ENCODE measurements at places on chromosomes 3 and 15.

GRCh38 chr15:91870876-91871537 is 17.5 kb downstream of the SLCO3A1 start:
- no peak for DNase-seq

GRCh38 chr3:11195721-11196332 is 41.5 kb downstream of the HRH1 start:
- DNase-seq = no peak

GRCh38 chr15:83943043-83943442 is 289.1 kb downstream of the ADAMTSL3 start:
- DNase-seq = no peak

DNA sequence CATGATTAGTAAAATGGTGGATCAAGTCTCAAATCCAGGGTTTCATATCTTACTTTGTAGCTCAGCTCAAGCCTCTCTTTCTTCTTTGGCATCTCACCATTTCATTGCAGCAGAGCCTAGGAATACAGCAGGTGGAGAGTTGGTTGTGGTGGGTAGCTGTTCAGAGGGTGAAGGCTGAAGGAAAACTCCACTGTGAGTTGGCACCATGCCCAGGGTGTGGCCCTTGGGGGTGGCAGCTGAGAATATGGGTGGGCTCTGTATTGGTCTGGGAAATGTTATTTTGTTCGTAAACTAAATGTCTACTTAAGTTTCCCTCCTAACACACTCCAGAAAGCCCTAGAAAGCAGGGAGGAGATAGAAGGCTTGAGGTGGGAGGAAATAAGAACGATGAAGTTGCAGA is 1.7 kb upstream of the MAP1A start:
- no peak for DNase-seq

DNA sequence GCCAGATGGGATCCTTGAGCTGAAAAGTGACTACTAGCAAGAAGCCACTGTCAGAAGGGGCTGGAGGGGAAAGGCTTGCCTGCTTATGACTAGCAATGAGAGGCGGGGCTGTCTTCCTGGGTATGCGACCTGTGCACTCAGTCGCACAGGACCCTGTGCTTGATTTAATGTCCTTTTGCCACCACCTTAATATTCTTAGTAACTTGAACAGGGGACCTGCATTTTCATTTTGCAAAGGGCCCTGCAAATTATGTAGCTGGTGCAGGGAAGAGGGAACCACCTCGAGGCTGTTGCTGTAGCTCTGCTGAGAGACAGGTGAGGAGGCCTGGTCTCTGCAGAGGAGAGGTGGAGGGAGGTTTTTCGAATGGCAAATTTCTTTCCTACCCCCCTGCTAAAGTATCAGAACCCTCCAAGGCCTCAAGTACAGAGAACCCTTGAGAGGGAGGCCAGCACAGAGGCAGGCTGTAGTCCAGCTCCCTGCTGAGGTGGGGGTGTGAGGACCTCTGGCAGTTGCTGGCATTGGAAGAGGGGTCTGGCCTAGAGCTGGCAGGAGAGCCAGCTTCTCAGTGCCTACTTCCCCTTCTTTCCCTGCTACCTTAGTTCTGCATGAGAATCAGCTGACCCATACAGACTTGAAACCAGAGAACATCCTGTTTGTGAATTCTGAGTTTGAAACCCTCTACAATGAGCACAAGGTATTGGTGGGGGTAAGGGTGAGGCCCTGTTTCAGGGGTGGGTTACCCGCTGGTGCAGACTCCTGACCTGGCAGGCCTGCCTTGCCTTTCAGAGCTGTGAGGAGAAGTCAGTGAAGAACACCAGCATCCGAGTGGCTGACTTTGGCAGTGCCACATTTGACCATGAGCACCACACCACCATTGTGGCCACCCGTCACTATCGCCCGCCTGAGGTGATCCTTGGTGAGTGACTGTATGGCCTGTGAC is 11.4 kb downstream of the CLK3 start:
- no peak for DNase-seq

DNA sequence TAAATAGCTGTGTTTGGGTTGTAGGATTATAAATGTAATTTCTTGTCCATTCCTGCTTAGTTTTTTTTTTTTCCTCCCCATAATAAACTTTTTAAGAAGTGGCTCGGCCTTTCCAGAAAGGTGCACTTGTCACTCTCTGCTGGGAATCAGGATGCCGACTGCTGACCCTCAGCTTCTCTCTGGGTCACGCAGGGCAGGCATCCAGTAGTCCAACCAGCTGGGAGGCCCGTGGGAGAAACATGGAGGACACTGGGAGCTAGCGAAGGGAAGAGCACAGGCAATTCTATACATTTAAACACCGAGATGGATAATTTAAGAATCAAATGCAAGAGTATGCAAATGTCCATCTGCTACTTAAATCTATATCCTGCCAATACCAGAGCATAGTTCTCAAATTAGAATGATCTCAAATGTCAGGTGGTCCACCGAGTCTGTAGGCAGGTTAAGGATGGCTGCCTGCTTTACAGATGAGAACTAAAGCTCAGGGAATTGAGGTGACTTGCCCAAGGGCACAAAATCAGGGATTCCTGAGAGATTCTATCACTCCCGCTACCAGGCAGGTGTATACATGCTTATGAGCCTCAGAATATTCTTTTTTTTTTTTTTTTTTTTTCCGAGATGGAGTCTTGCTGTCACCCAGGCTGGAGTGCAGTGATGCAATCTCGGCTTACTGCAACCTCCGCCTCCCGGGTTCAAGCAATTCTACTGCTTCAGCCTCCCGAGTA is 64.5 kb downstream of the DAPK2 start:
- DNase-seq = no peak

- DNase-seq = no peak
Observed at GRCh38 chr3:58386626-58387365, 46.8 kb downstream of the PDHB start.

- no peak for DNase-seq
Observed at GRCh38 chr3:182837855-182838454, 44.7 kb downstream of the ATP11B start.

GRCh38 chr3:50268703-50269451 is at the start of gene SEMA3B:
TSS of gene SEMA3B (plus strand) at chr3:50269147. CDS start at chr3:50269241, 94 bp downstream.
- DNase-seq = no peak

- no peak for DNase-seq
Observed at GRCh38 chr15:97461226-97461625, 499.3 kb upstream of the ARRDC4 start.

- no peak for DNase-seq
Observed at GRCh38 chr3:13415997-13416793, 3.9 kb downstream of the NUP210 start.

DNA sequence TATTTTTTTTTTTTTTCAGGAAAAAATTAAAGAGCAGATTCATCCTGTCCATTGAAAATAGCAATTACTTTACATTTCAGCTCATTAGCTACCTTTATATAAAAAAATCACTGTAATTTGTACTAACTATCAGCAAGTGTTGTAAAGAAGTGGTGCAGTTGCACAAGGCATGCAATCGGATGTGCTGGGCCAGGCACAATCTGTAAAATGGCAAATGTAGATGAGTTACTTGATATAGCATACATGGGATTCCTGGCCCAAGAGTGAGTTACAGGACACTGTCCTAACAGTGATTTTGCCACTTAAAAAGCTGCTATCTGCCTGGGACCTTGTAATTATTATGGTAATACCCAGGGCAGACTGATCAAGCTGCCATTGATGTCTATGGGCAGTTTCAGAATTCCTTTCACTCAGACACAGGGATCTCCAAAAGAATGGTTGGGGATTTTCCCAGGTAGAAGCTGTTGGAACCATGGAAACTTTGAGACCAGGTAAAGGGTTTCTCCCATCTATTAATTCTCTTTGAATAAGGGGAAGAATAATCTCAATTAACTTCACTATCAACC is 182.2 kb upstream of the ICE2 start:
- DNase-seq = no peak

- no peak for DNase-seq
Observed at GRCh38 chr3:105385819-105386508, 19.3 kb downstream of the ALCAM start.

DNA sequence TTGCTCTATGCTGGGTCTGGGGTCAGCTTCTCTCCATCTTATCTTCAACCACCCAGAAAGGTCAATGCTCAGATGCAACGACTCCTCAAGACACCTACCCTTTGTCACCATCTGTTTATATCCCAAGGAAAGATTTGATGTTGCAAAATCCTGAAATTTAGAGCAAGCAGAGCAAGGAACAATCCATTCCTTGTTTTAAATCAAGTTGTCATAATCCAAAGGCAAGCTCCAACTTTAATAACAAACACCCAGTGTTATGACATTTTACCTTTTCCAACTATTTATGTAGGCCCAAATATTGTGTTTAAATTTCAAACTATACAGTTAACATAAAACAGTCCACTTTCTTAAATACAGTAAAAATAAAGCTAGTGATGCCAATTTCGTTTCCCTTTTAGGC is 116.5 kb upstream of the LRIG1 start:
- DNase-seq = no peak

- DNase-seq = no peak
Observed at GRCh38 chr15:60392986-60393790, 4.6 kb downstream of the ANXA2 start.

GRCh38 chr3:114221165-114221880 is 16.1 kb downstream of the ZNF80 start:
- no peak for DNase-seq

- no peak for DNase-seq
Observed at GRCh38 chr15:98942431-98942830, 65.2 kb downstream of the PGPEP1L start.

GRCh38 chr3:60575718-60576272 is 675.5 kb downstream of the FHIT start:
- DNase-seq = no peak

DNA sequence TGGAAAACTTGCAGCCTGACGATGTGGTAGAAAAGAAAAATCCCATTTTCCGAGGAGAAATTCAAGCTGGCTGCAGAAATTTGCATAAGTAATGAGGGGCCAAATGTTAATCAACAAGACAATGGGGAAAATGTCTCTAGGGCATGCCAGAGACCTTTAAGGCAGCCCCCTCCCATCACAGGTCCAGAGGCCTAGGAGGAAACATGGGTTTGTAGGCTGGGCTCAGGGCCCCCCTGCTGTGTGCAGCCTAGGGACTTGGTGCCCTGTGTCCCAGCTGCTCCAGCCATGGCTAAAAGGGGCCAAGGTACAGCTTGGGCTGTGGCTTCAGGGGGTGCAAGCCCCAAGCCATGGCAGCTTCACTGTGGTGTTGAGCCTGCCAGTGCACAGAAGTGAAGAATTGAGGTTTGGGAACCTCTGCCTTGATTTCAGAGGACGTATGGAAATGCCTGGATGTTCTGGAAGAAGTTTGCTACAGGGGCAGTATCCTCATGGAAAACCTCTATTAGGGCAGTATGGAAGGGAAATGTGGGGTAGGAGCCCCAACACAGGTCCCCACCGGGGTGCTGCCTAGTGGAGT is 75.9 kb upstream of the CADPS start:
- no peak for DNase-seq

DNA sequence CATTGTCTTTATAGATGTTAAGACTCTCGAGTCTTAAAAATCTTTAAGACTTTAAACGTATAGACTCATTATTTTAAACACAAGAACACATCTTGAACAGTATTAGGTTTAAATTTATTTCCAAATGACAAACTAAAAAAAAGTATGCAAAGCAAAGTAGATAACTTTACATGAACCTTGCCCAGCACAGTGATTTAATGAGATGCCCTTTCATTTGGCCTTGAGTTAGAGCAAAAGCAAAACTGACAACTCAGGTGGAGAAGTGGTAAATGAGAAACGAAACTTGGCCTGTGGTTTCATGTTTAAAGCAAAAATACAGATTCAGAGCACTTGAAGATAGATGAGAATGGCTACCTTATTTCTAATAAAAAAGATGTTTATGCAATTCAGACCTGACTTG is 8.6 kb downstream of the GPR15 start:
- DNase-seq = no peak

DNA sequence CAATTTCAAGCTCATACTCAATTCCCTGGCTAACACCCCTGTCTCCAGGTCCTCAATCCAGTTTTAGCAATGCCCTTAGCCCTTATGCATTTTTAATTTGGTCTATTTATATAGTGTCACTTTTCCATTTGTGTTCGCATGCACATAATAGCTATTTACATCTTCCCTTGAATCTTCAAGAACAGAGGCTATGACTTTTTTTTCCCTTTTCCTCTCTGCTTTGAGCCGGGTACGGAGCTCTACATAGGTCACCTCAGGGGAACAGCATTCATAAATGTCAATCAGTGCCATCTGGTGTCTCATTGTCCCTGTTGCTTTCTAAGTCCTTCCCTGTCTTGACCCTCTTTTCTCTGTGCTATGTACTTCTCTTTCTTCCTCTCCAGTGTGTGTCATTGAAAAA is 26.5 kb upstream of the ACTC1 start:
- DNase-seq = no peak

DNA sequence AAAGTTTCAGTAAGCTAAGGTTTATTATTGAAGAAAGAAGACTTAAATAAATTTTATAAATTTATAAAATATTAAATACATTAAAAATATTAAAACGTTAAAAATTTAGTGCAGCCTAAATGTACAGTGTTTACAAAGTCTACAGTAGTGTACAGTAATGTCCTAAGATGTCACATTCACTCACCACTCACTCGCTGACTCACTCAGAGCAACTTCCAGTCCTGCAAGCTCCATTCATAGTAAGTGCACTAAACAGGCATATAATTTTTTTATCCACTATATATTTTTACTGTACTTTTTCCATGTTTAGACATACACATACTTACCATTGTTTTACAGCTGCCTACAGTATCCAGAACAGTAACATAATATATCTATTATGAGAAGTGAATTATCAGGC is 51.5 kb downstream of the TJP1 start:
- DNase-seq = no peak

DNA sequence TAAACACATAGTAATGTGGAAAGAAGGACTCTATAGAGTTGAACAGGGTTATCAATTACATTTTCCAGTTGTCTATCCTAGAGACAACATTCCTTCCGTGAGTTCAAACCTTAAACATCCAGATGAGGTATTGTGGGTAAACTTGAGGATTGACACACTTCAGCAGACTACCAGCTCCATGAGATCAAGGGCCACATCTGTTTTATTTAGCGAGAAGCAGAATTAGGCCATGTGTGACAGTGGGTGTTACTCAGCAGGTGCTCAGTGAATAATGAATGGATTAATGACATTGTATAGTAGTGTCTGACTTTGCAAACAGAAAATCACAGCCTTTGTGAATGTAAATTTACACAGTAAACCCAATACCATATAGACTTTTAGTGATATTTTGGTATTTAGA is 941.1 kb upstream of the CFAP20DC start:
- DNase-seq = no peak

DNA sequence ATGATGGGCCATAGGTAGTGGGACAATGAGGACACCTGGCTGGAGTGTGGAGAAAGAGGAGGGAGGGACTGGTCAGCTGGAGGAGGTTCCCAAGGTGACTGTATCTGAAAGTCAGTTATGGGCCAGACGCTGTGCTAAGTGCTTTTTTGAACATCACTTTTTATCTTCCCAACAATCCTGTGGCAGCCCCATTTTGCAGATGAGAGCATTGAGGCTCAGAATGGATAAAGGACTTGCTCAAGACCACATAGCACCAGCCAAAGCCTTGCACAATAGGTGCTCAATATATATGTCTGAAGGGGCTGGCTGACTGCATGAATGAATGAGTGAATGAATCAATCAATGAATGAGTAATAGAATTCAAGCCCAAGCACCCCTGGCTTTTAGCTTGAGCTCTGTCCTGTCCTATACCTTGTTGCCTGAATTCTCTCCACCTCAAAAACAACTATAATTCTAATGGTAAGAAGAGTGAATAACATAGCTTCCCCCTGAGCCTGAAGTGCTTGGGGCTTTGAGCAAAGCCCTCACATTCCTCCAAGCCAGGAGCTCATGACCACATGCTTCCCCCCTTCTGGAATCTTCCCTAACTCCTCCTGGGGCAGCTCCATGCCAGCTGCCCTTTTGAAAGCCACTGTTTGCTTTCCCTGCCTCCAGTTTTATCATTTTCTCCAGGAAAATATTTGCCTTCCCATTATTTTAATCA is 150.9 kb downstream of the RPLP1 start:
- no peak for DNase-seq

Measured in stimulated activated CD8-positive, alpha-beta memory T cell treated with anti-CD3 and anti-CD28 coated beads, Interleukin-15, amount 100 ng/mL, for 24 hours (primary cell).